ENCODE measurements at places on chromosomes 7 and 10.

GRCh38 chr7:19772841-19773760 is at the start of gene TMEM196:
Gene TMEM196 (minus strand): TSS chr7:19773617. CDS start chr7:19772696, 921 bp downstream.
- DNase-seq: no peak

- DNase-seq: no peak
Observed at GRCh38 chr10:132162590-132163277, 24.0 kb upstream of the DPYSL4 start.

- DNase-seq: no peak
Observed at GRCh38 chr10:124376411-124376810, 42.3 kb downstream of the OAT start.

DNA sequence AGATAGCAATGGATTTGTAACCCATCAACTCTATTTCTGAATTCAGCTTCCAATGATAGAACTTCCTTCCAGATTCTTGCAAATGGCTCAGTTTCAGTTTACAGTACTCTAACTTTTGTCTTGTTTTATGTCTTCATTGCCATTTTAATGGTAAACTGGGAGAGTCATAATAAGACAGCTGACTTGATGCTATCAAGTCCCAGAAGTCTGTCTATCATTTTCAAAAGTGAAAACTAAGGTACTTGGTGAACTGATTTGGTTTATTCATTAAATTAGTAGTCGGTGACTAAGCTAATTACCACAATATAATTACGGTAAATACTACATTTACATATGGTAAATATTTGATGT is 25.0 kb downstream of the RTKN2 start:
- no peak for DNase-seq

DNA sequence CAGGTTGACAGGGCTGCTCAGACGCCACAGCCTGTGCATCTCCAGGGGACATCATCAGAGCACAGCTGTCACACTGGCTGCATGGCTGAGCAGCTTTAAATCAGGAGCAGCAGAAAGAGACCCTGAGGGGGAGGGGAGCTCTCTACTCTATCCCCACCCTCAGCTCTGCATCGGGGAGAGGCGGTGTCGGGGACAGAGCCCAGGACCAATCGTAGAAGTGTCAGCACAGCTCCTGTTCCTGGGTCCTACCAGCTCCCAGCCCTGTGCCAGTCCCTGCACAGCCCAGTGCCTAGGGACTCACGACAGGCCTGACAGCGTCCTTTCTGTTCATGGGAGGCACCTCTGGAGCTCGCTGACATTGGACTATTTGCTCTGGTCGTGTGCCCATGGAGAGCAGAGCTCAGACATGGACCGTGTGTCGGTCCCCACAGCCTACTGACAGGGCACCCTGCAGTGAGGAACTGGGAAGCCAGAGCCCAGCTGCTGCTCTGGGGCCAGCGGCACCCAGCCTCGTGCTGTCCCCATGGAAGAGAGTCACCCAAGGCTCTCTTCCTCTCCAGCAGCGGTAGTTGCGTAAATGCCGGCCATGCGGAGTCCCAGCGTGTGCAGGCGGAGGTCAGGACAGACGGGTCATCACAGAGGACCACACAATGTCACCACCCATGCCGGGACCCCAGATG is 20.4 kb upstream of the ANTXRL start:
- no peak for DNase-seq

DNA sequence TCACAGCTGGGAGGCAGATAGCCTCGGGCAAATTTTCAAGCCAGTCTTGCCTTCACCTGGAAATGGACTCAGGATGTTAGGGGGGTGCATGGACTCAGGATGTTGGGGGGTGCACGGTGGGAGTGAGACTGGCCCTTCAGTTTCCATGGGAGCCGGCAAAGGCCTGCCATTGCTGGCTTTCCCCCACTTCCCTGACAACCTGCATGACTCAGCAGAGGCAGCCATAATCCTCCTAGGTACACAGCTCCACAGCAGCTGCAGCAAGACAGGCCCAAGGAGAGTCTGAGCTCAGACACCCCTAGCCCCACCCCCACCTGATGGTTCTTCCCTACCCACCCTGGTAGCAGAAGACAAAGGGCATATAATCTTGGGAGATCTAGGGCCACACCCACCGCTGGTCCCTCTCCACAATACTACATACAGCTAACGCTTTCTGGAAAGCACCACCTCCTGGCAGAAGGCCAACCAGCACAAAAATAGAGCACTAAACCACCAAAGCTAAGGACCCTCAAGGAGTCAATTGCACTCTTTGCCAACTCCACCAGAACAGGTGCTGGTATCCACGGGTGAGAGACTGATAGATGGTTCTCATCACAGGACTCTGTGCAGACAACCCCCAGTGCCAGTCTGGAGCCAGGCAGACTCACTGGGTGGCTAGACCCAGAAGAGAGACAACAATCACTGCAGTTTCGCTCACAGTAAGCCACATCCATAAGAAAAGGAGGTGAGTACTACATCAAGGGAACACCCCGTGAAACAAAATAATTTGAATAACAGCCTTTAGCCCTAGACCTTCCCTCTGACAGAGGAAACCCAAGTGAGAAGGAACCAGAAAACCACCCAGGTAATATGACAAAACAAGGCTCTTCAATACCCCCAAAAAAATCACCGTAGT is 18.3 kb downstream of the C7orf25 start:
- no peak for DNase-seq

DNA sequence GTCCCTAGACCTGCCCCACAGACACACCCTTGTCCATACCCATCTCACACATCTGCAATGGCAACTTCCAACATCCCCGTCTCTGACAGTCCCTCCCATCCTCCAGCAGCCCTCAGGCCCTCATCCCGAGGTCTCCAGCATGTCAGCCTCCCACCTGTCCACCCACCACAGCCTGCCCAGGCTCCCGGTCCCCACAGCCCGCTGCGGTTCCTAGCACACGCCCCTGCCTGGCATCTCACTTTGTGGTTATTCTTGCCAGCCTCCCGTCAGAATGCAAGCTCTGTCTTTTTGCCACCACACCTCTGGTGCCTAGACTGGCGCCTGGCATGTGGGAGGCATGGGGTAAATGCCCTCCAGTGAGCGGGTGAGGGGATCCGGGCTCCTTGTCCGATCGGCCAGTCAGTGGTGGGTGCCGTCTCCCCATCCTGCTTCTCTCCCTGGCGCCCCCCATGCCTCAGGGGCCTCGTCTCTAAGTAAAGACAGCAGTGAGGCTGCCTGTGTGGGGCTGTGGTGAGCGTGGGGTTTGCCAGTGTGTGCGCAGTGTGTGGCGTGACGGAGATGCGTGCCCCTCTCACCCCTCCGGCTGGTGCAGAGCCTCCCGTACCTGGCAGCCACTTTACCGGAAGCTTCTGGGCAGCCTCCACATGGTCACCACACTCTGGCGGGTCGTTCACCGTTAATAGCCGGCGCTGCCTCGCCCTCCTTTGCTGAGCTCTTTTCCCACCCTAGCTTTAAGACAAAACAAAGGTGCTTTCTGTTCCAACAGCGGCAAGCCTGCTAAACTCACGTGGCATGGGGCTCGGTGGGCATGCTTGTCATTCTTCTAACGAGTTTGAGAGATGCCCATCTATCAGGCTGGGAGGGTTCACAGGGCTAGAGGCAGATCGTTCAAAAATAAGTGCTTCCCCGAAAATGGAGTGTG is 28.5 kb upstream of the TTYH3 start:
- no peak for DNase-seq

DNA sequence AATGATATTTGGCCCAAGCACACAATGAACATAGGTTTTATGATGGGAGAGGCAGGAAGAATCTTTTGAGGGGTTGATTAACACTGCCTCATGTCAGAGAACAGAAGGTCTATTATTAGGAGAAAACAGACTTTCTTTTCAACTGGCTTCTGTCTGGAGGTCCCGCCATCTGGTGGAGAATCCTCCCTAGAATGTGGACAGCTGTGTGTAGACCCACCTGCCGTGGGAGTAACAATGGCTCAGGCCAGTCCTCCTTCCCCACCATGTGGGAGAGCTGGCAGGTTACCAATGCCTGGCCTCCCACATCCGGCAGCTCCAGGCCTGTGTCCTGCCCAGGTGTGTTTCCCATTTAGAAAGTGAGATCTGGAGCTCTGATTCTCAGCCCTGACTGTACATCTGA is 70.4 kb upstream of the AOAH start:
- no peak for DNase-seq

DNA sequence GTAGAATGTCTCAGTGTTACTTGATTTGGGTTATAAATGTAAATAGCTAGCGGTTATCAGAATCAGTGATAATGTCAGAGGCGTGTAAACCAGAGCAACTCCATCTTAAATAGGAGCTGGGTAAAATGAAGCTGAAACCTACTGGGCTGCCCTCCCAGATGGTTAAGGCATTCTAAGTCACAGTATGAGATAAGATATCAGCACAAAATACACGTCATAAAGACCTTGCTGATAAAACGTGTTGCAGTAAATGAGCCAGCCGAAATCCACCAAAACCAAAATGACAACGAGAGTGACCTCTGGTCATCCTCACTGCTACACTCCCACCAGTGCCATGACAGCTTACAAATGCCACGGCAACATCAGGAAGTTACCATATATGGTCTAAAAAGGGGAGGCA is 172.3 kb downstream of the CHRM2 start:
- DNase-seq: no peak

GRCh38 chr7:132009778-132010177 is 453.4 kb upstream of the PODXL start:
- no peak for DNase-seq

- no peak for DNase-seq
Observed at GRCh38 chr10:32114508-32114907, 58.3 kb upstream of the KIF5B start.

- DNase-seq: no peak
Observed at GRCh38 chr10:5325076-5325475, 39.7 kb upstream of the UCN3 start.

DNA sequence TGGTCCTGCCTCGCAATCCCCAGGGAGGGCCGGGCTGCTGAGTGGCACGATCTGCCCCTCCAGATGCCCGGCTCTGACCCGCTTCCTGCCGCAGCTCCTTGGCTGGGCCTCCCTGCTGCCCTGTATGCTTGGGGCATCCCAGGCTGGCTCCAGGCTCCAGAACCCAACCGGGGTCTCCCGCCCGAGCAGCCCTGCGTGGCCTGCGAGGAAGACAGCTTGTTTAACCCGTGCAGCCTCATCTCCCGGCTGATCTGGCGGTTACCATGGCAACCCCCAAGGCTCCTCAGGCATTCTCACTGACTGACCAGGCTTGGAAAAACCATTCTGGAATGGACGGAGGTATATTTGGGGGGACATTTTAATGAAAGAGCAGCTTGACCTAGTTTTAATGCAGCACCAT is 232.4 kb upstream of the MYO3A start:
- no peak for DNase-seq

DNA sequence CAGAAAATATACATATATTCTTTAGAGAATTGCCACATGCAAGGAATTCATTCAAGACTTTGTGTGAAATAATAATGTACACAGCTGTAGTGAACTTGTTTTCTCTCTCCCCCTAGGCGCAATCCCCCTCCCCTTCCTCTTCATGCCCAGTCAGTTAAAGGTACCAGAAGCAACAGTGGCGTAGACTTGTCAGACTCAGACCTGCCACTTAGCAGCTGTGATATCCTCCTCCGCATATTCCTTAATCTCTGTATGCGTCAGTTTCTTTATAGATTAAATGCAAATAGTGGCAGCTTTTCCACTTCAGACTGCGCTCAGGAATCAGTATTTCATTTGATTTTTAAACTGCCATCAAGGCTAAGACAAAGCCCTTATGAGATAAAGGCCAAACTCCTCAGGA is 364.0 kb downstream of the GFRA1 start:
- no peak for DNase-seq

- no peak for DNase-seq
Observed at GRCh38 chr10:99930731-99931550, 78.8 kb downstream of the DNMBP start.

- no peak for DNase-seq
Observed at GRCh38 chr7:38409531-38409930, 136.1 kb upstream of the TARP start.
